Stimulated activated CD8-positive, alpha-beta memory T cell treated with anti-CD3 and anti-CD28 coated beads, Interleukin-4, amount 100 ng/mL, for 1 hour (primary cell): ENCODE measurements at places on chromosomes 5 and 9.

DNA sequence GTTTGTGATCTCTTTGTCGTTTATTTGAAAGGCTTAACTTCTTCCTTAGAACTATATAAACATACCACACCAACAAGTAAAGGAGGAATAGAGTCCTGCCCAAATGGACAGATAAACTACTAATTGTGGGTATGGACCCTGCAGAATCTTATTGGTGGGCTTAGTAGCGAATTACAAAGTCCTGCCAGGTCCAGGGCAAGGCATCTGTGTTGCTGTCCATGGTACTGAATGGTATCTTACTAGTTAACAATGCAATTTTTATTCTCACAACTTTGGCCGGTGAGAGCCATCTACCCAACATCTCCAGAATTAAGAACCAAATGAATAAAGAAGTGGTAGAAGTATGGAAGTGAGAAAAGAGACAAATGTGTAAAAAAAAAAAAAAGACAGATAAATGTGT, 1782.4 kb upstream of the WWC1 start:
- DNase-seq, result no peak

DNA sequence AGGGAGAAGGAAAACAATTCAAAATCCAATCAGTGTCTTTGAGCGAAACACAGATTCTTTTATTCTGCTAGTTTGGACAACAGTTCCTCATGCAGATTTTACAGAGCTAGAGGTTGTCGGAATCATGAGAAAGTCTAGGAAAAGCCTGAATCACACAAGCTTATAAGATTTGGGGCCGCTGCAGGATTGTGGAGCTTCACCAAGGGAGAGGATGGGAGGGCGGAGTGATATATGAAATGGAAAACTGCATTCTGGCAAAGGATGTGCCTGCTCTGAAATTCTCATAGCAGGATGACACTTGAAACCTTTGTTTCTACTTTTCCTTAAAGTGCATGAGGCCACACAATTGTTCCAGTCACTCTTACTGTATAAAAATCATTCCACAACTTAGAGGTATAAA, 134.3 kb downstream of the OR2K2 start:
- no peak for DNase-seq

- no peak for DNase-seq
These were observed 275.9 kb downstream of the CRB2 start for GRCh38 chr9:123631862-123632261.

DNA sequence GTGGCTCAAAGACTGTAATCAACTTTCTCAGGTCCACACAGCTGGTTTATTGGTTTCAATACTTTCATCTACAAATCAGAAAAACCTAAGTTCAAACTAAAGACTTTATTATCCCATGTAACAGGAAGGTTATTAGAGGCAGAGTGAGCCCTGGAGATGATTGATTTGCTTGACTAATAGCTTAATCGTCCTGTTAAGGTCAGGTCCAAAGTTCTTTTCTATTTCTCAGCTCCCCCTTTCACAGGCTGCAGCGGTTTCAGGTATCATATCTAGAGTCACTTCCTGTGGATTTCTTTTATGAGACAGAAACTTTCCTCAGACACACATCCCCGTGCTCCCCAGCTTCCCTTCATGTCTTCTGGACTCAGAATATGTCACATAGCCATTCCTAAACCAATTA, 166.4 kb downstream of the PRELID2 start:
- DNase-seq, result no peak

DNA sequence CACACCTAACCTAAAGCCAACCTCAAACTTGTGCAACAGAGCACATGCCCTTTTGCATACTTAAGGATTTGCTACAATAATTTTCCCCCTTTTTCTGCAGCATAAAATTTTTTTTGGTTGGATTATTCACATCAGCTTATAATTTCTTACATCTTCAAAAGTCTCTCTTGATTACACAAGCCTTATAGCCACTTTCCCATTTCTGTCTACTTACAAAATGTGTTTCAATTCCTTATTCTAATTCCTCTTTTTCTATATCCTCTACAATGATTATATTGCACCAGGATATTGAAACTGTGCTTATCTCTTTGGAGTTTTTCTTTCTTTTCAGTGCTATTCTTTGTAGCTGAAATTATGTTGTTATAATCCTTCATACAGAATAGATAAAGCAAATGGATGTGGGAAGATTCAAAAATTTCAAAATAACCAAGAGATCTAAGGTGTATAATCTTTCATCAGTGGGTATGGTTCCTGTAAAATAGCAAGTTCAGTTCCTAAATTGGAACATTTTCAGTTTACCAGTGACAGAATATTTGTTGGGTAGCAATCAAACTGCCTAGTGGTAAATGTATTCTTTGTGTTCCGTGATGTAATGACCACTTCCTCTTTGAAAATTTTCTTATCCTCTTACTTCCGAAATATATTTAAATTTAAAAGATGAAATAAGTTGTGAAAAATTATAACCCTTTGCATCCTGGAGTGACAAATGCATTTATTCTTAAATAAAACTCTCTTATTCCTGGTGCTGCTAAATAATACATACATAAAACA, 386.8 kb upstream of the CHD1 start:
- no peak for DNase-seq

- no peak for DNase-seq
These were observed 41.1 kb downstream of the MRPL36 start for GRCh38 chr5:1758574-1758973.

- DNase-seq, result no peak
These were observed 104.3 kb downstream of the PHF2 start for GRCh38 chr9:93680443-93681268.

DNA sequence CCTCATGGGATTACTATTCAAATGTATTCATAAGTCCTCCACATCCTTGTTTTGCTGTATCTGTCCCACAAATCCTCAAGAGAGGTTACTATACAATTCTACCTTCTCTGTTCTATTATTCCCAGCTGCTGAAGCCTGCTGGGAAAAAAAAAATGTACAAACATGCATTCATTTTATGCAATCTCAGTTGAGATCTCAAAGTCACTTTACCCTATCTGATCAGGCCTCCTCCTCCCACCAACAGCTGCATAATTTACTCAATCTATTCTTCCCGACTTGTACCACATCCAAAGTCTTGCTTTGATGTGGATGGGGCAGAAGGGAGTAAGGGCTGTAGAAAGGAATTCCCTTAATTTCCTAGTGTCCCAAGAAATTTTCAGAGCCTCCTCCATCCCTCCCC, 28.6 kb downstream of the PSIP1 start:
- no peak for DNase-seq

GRCh38 chr5:1724822-1725602, 74.6 kb downstream of the MRPL36 start:
- DNase-seq, result no peak

- DNase-seq, result no peak
These were observed 43.3 kb upstream of the CEP72 start for GRCh38 chr5:568809-569208.

GRCh38 chr9:91047993-91048607, 246.5 kb downstream of the SYK start:
- no peak for DNase-seq

- no peak for DNase-seq
These were observed 30.3 kb upstream of the HMGCR start for GRCh38 chr5:75306746-75307145.

DNA sequence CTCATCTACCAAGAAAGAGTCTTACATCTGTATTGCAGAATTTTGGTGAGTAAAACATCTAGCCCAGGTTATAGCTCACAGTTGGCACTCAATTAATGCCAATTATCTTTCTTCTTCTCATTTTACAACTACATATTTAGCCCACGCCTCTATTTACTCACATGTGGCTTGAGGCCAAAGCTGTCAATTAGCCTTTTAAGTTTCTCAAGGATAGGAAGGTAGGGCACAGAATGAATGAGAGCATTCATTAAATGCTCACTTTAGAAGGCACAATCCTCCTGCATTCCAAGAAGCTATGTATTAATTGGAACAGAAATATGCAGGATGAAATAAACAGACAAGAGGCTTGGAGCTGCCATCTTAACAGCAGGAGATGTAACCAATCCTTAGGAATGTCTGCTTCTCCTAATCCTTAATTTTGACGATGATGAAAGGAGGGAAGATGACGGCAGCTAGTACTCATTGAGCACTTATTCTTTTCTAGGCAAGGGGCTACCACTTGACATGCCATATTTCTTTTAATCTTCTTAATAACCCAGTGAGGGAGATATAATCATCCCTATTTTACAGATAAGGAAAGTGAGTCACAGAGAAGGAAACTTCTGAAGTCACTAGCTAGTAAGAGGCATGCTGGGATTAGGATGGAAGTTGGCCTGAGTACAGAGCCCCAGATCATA, 30.8 kb upstream of the PANK3 start:
- no peak for DNase-seq

GRCh38 chr5:149747833-149748366, 17.8 kb downstream of the PPARGC1B start:
- DNase-seq, result no peak

DNA sequence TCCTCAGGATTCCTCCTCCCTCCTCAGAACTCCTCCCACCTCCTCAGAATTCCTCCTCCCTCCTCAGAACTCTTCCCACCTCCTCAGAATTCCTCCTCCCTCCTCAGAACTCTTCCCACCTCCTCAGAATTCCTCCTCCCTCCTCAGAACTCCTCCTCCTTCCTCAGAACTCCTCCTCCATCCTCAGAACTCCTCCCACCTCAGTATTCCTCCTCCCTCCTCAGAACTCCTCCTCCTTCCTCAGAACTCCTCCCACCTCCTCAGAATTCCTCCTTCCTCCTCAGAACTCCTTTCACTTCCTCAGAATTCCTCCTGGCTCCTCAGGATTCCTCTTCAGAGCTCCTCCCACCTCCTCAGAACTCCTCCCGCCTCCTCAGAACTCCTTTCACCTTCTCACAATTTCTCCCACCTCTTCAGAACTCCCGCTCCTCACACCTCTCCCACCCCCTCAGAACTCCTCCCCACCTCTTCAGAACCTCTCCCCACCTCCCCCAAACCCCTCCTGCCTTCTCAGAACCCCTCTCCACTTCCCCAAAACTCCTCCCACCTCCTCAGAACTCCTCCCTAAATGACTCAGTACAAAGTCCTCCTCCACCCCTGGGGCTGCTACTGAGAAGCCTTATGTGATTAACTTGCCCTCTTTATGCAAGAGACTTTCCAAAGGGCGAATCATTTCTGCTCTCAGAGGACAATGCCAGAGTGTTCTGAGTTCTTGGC, 23.2 kb downstream of the SLC46A2 start:
- DNase-seq, result no peak

DNA sequence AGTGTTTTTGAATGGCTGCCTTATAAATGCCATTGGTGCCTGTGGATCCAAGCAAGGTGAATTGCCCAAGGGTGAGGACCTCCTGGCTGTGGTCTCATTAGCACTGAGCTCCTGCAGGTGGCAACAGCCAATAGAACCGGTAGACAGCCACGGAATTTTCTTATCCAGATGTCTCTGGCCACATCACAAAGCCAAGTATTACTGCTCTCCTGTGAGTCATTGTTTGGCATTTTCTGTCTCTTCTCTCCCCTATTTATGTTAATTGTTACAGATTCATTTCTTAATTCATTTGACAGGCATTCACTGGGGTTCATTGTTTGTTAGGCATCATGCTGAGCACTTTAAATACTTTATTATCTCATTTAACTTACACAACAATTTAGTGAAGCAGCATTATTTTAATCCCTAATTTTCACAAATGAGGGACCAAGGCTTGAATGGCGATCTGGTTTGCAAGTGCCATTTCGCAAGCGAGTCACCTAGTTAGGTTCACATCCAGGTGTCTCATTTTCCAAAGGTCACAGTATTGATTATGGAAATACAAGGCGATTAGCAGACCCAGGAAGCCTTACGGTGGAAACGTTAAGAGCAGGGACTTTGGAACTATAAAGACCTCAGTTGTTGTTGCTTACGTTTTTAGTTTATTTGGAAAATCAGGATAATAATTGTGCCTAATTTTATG, 58.2 kb upstream of the DPYSL3 start:
- no peak for DNase-seq

- DNase-seq, result no peak
These were observed 91.9 kb downstream of the CEMIP2 start for GRCh38 chr9:71676460-71676859.

GRCh38 chr9:16985559-16986348, 115.3 kb upstream of the BNC2 start:
- no peak for DNase-seq

GRCh38 chr5:109942646-109943045, 252.9 kb downstream of the MAN2A1 start:
- DNase-seq, result no peak

- no peak for DNase-seq
These were observed 48.2 kb downstream of the RASGEF1C start for GRCh38 chr5:180160789-180161188.

DNA sequence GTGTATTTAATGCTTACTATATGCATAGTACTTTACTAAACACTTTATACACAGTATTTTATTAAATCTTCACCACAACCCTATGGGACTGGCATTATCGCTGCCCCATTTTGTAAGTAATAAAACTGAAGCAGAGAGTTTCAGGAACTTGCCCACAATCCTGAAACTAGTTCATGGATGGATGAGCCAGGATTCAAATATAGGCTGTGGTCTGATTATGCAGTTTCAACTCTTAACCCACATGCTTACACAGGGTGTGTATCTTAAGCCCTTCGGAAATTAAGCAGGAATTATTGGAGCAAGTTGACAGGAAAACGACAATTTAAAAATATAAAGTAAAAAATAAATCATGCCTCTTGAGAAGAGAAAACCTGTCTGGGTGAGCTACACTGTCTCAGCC, 109.0 kb downstream of the ATP10B start:
- DNase-seq, result no peak

GRCh38 chr5:137402436-137403187, 96.5 kb downstream of the SPOCK1 start:
- no peak for DNase-seq

DNA sequence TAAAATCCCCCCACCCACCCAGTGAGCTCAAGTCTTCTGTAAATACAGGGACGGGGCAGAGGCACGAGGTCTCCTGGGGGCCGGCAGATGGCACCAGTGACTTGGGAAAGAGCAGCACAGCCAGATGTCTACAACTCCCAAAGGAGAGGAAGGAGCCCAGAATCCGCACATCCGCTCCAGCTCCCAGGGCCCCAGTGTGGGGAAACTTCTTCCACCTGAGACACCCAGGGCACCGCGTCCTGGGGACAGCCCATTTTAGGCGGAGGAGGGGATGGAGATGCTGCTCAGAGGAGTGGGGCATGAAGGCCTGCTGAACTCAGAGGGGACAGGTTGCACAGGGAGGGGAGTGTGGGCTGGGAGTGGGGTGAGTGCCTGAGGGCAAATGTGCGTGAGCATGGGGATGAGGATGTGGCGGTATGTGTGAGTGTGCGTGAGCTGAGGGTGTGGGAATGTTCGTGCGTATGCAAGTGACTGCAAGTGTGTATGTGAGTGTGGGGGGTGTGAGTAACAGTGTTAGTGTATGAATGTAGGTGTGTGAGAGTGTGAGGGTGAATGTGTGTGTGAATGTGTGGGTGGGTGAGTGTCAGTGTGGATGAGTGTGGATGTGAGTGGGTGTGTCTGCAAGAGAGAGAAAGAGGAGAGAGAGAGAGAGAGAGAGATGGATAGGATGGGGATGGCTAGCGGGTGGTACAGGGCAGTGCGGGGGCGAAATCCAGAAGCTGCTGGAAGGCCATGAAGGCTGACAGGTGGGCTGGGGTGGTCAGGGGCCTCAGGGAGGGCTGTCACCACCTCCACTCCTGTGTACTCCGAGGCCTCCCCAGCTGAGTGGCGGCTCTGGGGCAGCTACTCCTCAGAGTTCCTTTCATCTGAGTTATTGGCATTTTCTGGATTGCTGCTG, 63.5 kb downstream of the DUSP1 start:
- DNase-seq, result no peak
